ENCODE measurements at places on chromosomes 7 and 10.

DNA sequence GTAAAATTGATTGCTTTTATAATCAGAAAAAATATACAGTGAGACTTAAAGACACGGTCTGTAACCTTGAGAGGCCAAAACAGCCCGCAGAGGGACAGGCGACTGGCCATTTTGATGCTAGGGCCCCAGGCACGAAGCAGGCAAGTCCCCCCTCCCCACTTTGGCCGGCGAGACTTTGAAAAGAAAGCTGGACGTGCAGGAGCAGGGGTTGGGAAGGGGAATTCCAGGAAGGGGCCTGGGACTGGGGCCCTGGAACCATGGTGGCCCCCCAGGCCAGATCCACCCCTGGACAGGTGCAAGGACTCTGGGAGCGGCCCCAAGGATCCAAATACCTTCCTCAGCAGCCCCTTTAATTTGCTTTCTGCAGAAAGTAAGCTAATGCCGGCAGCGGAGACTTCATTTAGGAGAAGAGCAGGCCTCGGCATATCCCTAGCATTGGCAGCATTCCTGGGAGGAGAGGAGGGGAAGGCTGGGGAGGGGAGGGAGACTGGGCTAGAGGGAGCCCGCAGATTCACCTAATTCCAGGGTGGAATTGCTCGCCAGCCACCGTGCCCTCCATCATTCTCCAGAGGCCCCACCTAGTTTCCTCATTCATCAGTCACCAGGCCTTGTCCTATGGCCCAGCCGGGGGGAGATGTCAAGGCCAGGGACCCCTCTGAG lies 24.9 kb upstream of the TNRC18 start:
- DNase-seq, result no peak

DNA sequence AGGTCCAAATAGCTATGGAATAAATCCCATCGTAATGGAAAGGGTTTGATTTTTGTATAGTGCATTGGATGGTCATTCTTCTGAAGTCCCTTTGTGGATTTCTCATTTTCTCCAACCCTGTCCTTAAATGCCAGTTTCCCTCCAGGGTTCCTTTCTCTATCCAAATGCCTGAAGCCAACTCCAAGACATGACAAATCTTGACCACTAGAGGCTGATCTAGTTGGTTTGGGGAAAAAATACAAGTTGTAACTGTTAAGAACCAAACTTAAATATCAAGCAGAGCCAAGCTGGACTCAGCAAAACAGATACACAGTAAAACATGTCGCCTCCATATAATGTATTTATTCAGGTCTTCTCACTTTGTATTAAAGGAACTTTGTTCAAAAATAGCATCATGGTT lies 28.7 kb downstream of the FRMD4A start:
- DNase-seq, result no peak

GRCh38 chr7:115099906-115100305 lies 178.0 kb downstream of the MDFIC start:
- DNase-seq, result no peak

GRCh38 chr10:33094263-33095051 lies 136.4 kb upstream of the ITGB1 start:
- peak; percentile 24 for DNase-seq

GRCh38 chr10:2575460-2575859 lies 491.9 kb upstream of the PFKP start:
- no peak for DNase-seq

- DNase-seq, result no peak
These were observed 10.9 kb upstream of the LGI1 start for GRCh38 chr10:93746844-93747284.

DNA sequence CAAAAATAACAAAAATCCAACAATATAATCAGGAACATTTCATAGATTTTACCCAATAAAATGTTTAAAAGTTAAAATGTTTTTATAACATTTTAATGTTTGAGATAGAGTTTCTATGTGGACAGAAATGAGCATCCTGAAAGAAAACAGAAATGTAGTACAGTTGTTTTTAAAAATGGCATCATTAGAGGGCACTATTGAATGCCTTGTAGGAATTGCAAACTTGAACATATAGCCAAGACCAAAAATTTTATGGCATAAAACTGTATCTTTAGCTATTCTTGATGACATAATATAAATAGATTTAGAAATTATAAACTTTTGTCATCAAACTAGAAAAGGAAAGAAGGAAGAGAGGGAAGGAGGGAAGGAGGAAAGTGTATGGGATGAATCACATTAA lies 1372.7 kb downstream of the GATA3 start:
- no peak for DNase-seq

DNA sequence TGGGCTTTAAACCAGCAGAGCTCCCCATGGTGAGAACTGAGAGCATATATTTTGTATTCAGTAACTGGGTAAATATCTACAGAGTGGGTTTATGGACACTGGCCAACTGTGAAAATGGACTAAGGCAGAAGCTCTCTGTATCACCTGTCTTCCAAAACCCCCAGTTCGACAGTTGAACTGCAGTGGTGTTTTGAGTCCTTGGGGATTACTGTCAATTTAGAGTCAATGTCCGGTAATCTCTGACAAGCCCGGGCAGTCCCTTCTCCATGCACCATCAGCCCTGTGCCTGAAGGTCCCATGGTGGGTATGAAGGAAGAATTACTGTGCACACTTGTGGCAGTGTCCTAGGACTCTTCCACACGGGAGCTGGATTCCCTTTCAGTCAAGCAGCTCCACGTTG lies 235.0 kb downstream of the CCSER2 start:
- DNase-seq, result no peak

GRCh38 chr10:122477436-122477835 lies 16.1 kb downstream of the HTRA1 start:
- no peak for DNase-seq

- no peak for DNase-seq
These were observed 7.6 kb upstream of the ASCC1 start for GRCh38 chr10:72223743-72224101.

DNA sequence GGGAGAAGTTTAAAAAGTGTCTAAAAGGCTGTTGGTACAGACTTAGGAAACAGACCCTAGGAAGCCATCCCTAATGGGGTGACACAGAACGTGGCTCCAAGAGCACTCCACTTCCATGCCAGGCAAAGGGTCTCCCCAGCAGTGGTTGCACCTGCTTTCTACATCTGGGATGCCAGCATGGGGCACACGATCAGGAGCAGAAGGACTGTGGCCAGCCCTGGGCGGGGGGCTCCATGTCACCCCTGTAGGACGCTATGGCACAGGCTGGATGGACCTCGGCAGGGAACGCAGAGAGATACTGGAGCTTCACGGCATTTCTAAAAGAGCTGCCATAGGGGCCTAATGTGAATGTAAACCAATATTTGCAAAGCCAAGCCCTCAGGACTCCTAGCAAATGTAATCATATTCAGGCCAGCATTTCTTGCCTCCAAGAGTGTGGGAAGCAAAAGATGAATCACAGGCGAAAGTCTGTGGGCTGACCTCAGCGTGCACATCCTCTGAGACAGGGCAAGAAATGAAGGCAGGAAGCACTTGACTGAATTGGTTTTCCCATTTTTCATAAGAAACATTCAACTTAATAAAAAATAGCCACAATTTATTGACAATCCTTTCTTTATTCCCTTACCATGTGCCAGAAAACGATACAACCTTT lies 93.9 kb downstream of the ATXN7L1 start:
- DNase-seq, result peak; percentile 60

GRCh38 chr7:16356301-16356958 lies 64.9 kb downstream of the CRPPA start:
- DNase-seq, result no peak

DNA sequence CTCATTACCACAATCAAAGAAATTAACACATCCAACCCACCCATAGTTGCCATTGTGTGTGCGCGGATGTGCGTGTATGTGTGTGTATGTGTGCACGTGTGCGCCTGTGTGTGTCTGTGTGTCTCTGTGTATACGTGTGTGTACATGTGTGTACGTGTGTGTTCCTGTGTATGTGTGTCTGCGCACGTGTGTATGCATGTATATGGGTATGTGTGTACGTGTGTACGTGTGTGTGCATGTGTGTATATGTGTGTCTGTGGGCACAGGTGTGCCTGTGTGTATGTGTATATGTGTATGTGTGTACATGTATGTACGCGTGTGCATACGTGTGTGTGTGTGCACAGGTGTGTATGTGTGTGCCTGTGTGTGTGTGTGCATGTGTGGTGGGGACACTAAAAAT lies 48.9 kb downstream of the EGFR start:
- DNase-seq, result no peak

DNA sequence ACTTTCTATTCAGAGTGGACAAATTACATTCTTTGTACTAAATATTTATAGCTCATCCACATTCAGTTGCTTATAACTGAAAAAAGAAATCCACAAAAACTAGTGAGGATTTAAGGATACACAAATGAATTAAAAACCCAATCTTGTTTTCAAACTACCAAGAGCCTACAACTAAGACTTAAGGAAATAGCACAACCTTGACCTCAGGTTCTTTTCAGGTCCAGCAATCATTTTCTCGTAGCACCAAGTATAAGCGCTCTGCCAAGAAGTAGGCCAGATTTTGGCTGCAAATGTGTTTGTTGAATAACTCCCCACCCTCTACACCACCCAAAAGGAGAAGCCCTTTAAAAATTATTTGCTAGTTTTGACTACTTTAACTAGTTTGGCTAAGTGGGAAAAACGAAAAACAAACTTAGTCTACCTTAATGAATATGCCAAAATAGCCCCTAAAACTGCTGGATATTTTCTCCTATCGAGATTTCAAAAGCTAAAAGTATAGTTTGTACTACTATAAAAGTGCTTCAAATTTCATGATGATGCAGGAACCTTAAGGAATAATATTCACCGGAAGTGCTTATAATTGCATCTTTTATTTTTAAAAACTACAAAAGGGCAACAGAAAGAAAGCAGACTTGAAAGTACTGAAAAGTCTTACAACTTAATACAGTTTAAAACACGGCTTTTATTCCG lies 2.7 kb upstream of the KMT2E start:
- DNase-seq, result no peak

- no peak for DNase-seq
These were observed 196.1 kb downstream of the GRID1 start for GRCh38 chr10:86170255-86171108.

DNA sequence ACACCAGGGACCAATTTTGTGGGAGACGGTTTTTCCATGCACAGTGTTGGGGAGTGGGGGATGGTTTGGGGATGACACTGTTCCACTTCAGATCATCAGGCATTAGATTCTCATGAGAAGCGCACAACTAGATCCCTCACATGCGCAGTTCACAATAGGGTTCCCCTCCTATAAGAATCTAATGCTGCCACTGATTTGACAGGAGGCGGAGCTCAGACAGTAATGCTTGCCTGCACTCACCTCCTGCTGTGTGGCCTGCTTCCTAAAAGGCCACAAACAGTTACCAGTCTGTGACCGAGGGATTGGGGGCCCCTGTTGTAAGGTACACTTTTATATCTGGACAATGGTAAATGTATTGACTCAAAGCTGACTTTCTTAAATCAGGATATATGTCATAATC lies 45.6 kb upstream of the TRIL start:
- no peak for DNase-seq

DNA sequence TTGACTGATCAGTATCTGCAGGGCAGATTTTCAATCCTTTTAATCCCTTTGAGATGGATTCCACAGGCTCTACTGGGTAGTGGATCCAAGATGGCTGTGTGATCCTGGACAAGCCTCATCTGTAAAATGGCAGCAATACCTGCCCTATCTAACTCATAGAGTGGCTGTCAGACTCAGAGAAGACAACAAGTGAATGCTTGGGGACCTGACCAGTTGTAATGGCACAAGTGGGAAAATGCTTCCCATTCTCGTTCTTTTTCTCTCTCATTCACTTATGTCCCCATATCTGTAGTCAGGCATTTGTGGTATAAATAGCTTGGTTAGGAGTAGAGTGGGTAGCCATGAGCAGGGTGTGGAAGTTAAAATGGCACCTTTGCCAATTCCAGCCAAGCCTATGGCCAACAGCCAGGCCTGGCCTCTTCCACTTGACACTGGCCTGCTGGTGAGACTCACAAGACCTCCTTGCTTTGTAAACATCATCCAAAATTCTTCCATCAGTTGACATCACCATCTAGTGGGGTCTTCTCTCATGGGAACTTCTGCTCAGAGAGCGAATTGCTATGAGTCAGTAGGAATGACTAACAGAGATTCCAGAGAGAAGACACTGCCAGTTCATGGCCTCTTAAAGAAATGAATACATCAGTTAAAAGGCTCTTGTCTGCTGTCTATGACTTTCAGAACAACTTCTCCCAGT lies 150.1 kb downstream of the PLPP4 start:
- DNase-seq, result no peak

DNA sequence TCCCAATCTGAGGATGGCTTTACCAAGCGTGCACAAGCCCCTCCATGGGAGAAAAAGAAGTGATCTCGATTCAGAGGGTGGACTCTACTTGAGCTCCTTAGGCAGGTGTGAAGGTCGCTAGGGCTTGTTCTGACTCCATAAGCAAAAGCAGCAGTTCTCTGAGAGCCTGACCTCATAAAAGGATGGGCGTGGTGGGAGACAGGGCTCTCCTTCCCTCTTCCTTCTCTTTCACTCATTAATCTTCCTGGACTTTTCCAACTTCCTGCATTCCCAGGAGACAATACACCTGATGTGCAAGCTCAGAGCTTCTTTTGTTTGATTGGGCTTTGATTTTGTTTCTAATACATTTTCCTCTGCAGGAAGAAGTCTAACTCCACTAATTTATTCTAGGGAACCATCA lies 22.3 kb upstream of the TMEM72 start:
- DNase-seq, result no peak

DNA sequence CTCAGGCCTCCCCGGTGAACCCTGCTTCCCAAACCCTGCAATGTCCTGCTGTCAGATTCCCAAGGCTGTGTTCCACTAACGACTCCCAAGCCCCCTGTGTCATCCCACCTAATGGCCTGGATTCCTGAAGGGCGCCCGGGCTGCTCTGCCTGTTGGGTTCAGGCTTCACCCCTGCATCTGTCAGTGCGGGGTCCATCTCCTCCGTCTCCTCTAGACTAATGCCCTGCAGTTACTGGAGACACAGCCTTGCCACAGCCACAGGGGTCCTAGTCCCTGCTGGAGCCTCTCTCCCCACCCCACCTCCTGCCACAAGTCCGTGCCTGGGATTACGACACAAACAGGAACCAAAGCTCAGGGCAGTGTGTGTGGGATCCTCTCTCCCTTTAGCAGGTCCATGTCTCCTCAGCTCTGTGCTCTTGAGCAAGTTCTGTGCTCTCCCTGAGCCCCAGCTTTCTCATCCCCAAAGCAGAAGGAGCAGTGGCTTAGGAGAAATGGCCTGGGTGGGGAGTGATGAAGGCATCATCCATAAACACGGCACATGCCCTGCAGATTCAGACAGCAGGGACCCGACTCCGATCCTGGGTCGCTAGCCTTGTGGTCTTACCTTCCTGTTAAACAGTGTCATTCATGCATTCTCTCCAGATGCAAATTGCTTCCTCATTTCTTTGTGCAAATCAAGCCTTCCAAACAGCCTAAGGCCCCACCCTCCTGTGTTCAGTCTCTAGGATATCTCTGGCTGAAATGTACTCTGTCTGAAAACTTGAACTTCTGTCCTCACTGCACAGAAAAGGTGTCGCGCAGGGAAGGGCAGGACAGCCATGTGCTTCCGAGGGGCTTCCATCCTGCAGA lies 8.2 kb upstream of the RBP3 start:
- no peak for DNase-seq

Measured in activated naive CD4-positive, alpha-beta T cell treated with Interleukin-2 at 50 U/mL for 16 hours (primary cell).